ENCODE measurements at places on chromosomes 13 and 19. TPM values are rescaled to one million over a fixed set of nuclear protein-coding genes. Genes with fewer than 3 reads are reported as not detected.
A peak's percentile ranks its signal among the peaks of the same experiment; 100 is the strongest.

NUMBL gene
- 13.2 TPM for total RNA-seq

NPAS1 gene
- total RNA-seq, result not detected

ZNF667 gene
- 1.7 TPM for total RNA-seq

LACC1 gene
- total RNA-seq, result 15.7 TPM

CGB3 gene
- not detected for total RNA-seq

FFAR3 gene
- not detected for total RNA-seq

DNA sequence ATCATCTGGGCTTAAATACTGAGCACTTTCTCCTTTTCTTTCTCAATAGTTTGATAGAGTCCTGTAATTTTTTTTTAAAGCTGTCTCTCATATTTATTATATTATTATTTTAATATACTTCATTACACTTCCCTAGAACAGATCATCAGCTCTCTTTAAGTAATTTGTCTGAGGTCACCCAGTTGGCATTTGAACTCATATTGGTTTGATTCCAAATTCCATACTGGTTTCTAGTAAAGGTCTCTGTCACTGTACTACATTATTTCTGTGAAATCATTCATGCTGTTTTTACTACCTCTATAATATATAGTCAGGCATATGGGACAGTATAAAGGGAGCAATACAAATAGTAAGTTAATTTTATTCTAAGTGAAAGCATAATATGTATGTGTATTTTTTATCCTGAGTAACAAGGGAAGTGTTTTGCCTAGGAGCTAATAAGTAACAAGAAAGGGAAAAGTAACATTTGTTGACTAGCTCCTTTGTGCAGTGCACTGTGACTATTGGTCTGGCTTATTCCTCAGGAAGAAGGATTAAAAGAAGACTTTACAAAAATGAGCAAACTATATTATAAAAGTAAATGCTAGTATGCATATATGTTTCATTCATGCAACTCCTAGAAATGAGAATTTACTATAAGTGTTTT lies 14.3 kb downstream of the LPAR6 start:
- DNase-seq, result no peak

DNA sequence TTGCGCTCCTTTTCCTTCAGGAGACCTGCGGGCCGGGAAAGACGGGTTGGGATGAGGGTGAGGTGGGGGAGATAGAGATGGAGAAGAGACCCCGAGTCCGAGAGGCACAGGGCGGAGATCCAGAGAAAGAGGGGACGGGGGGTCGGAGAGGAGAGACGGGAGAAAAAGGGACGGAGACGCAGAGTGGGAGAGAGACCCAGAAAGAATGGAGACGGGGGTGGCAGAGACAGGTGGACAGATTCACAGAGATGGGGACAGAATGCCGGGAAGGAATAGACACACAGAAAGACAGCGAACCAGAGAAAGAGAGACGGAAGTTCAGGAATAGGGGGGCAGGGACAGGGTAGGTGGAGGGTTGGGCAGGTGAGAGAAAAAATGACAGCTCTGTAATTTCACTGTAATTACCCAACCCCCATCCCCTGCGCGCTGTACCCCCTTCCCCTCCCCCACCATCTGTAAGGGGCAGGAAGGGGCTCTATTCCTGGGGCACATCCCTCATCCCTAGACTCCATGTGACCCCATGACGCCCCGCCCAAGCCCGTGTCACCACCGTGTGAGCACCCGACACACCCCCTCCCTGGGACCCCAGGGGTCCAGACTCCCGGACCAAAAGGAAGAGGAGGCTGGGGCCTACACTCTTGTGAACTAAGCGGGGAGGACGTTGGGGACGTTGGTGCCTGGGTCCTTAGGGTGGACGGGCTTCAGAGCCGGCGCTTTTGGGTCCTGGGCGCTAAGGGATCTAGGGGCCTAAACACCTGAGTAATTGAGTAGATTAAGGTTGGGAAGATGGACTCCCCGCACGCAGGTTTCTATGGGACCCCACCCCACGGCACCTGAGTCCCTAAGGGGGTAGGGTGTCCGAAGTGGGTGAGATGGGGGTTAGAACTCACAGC lies 967 bp downstream of the DBP start:
- no peak for DNase-seq

DNA sequence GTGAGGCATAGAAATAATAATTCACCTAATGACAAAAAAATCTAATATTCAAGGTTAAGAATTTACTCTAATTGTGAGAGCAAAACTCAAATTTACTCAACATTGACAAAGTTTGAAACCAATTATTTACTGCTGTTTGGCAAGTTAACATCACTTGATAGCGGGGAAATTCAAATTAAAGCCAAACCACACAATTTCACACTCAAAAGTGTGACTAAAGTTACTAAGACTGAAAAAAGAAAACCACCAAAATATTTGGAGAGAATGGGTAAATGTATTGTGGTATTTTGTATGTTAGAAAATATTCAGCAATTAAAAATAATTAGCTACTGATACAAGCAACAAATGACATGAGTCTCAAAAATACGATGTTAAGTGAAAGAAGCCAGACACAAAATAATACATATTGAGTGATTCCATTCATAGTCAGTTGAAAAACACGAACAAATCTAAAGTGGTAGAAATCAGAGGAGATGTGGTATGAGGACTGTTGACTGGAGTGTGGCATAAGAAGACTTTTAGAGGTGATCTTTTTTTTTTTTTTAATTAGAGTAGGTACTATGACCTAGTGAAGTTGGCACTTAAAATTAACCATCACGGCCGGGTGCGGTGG lies 541.4 kb upstream of the ATXN8OS start:
- DNase-seq, result no peak

- peak; percentile 85 for DNase-seq
Measured at GRCh38 chr13:48818495-48819356, 157.0 kb upstream of the FNDC3A start.

DNA sequence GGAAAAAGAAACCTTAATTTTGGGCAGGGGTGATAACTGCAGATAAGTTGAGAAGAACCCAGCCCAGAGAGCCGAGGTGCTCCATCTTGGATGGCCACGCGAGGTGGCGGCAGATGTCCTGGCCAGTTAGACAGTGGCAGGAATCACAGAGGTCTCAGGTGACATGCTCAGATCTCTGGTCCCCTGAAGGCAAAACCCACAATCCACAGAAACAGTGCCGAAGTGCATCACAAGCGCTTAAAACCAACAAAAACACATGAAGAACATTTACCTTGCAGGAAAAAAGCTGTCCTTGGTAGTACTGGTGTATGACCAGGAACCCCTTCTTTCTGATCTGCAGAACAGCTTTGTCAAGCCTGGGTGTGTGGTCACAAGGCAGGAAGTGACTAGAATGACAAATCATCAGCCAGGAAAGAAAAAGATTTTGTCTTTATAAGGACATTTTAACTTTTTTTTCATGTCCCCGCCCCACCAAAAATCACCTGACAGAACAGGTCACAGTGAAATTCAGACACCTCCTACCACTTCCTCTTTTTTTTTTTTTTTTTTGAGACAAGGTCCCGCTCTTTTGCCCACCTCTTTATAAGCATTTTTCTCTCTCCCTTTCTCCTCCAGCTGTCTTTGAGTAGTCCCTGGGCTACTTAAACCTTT lies at the start of gene LCP1:
Gene LCP1, minus strand, starts transcription at position 338 of the 651 bp plus-strand sequence. CDS start 22,515 bp downstream, outside the sequence.
- DNase-seq, result peak; percentile 69

GRCh38 chr13:77429320-77430142 lies 102.6 kb upstream of the MYCBP2 start:
- peak; percentile 1 for DNase-seq

DNA sequence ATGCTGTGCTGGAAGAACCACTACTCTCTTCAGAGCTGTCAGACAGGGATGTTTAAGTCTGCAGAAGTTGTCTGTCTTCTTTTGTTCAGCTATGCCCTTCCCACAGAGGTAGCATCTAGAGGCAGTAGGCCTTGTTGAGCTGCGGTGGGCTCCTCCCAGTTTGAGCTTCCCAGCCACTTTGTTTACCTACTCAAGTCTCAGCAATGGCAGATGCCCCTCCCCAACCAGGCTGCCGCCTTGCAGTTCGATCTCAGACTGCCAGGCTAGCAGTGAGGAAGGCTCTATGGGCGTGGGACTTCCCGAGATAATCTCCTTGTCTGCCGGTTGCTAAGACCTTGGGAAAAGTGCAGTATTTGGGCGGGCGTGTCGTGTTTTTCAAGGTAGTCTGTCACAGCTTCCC lies 42.1 kb upstream of the UQCRFS1 start:
- DNase-seq, result no peak

GRCh38 chr19:18718846-18719458 lies 35.5 kb downstream of the CRTC1 start:
- DNase-seq, result no peak

- DNase-seq, result no peak
Measured at GRCh38 chr13:90008707-90009149, 1338.8 kb upstream of the MIR17HG start.

- DNase-seq, result no peak
Measured at GRCh38 chr13:98945863-98946605, 31.8 kb downstream of the DOCK9 start.

DNA sequence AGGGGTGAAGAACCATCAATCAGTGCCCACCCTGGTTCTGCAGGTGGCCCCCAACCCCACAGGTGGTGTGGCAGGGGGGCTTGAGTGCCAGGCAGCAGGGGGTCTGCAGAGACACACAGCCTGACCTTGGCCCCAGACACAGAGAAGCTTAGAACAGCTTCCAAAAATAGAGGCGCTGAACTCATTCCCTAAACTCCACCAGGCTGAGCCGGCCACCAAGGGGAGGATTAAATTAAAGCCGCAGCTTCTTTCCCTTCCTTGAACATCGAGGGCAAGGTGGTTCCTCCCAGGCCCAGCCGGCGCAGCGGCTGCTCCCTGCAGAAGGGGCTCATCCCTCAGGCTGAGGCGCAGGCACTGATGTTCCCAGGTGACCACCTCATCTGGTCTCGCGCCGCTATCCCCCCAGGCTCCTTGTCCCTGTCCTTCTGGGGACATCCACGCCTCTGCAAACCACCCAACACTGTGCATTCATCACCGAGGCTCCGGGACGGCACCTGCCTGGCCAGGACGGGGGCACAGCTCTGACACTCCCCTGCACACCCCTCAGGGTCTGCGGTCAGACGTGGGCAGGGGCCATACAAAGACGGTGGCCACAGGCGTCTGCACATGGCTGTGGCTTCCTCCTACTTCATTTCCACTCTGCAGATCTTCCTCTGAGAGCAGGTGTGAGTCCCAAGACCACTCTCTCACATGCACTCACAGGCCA lies 30.9 kb downstream of the LAMP1 start:
- no peak for DNase-seq

DNA sequence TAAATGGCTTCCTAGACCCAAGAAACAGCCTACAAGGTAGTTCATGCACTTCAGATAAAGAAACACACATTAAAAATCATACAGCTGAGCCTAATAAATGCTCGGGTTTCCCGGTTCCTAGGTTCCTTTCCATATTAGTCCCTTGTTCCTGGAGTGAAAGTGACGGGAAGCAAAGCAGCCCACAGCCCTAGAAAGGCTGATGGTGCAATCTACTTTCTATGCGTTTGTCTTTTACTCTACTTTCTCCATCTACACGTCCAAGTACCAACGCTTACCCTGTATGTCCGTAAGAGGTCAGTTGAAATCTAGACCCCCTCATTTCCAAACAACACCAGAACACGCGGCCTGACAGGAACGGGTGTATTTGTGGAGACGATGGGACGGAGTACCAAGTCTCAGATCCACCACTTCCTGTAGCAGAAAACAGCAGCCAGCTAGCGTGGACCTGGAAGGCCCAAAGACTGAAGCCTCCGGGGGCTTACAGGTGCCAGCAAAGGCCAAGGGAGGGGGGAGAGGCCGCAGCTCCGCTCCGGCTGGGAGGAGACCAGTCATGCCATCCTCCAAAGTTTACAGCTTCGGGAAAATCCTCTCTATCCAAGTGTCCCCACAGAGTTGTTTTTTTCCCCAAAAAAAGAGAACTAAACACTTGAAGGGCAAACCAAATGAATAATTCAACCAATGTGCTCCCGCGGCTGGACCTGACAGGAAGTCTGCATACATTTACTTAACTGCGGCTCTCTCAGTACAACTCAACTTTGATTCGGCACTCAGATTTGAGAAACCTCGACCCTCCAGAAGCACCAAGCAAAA lies 34.1 kb downstream of the STK24 start:
- DNase-seq, result no peak

- peak; percentile 57 for DNase-seq
Measured at GRCh38 chr19:49145573-49146407, 9.4 kb downstream of the HRC start.

DNA sequence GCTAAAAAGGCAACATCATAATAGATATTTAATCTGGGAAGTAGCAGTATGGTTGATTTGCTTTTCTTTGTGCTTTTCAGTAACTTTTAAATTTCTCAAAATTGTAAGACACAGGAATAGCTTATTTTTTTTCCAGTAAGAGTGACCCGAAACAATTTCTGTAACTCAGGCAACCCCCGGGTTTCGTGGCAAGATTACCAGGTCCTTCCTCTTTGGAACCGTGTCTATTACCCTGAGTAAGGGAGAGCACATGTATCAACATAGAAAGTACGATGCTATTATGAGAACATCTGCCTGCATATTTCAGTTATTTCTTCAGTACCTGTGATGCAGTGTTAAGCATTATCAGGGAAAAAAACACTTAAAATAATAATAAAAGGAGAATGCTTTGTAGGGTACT lies 64.1 kb downstream of the DOCK9 start:
- DNase-seq, result no peak
